ENCODE measurements at places on chromosomes 11 and 22.
A peak's percentile ranks its signal among the peaks of the same experiment; 100 is the strongest.

DNA sequence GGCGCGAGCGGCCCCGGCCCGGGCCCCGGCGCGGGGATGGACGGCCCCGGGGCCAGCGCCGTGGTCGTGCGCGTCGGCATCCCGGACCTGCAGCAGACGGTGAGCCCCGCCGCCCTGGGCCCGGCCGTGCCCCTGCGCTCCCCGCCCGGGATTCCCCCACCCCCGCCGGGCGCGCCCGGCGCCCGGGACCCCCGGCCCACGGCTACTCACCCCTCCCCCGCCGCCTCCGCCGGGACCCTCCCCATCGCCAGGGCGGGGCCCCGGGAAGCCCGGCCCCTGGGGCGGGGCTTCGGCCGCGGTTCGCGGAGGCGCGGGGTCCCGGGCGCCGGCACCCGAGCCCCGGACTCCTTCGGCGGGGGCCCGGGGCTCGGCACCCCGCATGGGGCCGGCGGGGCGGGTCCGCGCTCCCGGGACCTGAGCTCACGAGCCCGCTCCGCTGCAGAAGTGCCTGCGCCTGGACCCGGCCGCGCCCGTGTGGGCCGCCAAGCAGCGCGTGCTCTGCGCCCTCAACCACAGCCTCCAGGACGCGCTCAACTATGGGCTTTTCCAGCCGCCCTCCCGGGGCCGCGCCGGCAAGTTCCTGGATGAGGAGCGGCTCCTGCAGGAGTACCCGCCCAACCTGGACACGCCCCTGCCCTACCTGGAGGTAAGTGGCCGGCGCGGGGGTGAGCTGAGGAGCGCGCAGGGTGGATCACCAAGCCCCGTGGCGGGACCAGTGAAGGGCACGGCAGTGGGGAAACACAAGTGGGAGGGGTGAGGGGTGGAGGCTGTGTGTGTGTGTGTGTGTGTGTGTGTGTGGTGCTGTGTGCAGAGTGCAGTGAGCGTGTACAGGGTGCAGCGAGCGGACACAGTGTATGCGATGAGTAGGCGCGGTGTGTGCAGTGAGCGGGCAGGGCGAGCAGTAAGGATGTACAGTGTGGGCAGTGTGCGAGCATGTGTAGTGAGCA lies 2.3 kb downstream of the SHANK3 start:
- DNase-seq, result peak; percentile 32

GRCh38 chr11:11848891-11849746 lies 7.3 kb downstream of the USP47 start:
- DNase-seq, result peak; percentile 69

GRCh38 chr22:23691748-23692423 lies 1.1 kb downstream of the RGL4 start:
- DNase-seq, result no peak

DNA sequence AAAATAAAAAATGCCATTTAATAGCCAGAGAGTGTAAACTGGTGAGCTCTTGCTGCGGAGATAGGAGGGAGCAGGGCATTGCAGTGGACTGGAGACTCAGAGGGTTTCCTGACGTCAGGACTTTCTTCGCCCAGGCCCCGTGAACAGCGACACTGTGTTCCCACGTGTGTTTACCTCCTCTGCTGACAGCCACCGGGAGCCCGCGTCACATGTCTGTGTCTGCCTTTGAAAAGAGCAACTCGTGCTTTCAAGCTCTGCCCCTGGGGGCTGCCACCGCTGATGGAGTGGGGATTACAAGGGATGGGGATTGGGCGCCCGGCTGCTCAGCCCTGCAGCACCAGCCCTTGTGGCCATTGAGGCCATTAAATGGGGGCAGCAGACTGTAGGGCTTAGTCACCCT lies 3.3 kb downstream of the TANGO2 start:
- no peak for DNase-seq

DNA sequence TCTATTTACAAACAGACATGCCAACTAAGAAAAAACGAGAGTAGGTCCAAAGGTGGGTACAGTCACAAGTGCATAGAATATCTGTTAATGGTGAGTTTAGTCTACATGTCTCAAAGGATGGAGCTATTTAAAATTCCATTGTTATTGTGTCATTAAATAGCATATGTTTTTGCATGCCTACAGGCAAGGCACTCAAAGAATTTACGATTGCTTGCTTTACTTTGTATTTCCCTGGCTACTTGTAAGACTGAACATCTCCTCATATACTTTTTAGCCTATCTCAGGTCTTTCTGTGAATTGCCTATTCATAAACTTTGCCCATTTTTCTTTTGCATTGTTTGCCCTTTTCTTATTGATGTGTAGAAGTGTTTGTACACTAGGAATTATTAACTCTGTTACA lies 39.7 kb downstream of the DEUP1 start:
- DNase-seq, result no peak

DNA sequence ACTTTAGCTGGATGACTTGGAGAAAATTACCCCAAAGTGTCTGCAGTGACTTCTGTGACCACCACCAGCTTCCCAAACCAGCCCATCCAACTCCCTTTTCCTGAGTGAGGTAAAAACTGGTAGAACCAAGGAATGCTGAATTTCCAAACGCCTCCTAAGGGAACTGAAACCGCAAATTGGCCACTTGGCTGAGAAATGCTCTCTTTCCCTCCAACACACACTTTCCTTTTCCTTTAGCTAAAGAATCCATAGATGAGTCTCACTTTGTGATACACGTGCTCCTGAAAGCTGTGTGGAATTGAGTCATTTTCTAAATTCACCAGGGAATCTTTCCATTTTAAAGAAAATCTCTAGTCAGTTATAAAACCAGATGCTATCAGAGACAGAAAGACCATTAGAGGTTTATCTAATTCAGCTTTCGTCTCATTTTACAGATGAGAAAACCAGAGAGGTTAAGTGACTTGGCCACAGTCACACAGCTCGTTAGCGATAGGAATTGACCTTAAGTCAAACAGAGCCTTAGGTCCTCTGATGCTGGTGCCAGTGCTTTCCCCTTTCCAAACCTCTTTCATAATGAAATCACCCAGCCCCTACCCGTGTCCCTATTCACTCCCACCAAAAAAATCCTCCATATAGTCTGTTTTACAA lies 137.2 kb downstream of the COMMD9 start:
- DNase-seq, result no peak

DNA sequence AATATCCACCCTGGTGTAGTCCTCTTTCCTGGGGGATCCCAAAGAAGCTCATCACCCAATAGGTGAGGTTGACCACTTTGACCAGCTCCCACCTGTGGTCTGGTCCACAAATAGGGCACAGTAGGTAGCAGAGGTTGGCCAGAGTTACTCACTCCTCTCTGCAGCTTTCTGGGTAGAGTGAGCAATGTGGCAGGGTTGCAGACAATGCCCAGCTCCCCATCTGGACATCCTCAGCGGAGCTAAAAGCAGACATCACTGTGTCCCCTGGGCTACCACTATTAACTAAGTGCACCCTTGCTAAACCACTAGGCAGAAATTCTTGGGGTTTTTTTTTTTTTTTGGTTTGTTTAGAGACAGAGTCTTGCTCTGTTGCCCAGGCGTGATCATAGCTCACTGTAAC lies 48.4 kb upstream of the TP53I11 start:
- no peak for DNase-seq

DNA sequence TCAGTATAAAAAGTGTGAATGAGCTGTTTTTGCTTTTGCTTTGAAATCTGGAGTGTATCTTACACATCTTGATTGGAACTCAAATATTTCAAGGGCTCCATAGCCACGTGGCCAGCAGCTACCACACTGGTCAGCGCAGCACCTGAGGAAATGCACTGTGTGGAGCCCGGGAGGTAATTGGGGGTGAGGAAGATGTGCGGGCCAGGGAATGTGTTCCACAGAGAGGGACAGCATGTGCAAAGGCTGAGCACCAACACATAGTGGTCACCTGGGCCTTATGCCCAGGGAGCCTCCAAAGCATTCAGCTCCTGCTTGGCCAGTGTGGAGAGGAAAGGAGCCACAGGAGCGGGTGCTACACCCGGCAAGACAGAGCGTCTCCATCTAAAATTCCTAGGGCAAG lies 20.8 kb downstream of the RELT start:
- no peak for DNase-seq

- no peak for DNase-seq
Observed at GRCh38 chr11:48900131-48900800, 83.4 kb downstream of the TRIM51G start.

- DNase-seq, result no peak
Observed at GRCh38 chr11:57348636-57349313, 10.6 kb downstream of the P2RX3 start.

DNA sequence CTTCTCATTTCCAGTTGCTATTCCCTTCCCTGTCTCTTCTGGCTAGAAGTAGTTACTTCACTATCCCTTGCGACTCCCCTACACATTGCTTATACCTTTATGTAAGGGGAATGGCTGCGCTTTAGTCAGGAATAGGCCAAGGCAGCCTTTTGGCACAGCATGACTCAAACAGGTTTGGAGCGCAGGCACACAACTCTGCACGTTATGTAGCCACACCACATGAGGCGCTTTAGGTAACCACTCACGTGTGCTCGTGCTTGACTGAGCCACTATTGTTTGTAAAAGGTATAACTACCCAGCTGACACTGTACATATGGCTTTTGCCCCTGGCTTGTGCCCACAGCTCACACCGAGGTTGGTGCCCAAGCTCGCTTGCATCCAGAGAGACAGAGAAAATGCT lies 46.7 kb upstream of the LIPT2 start:
- DNase-seq, result no peak

All from mesenchymal stem cell (in vitro differentiated cells and primary cell).